ENCODE measurements at places on chromosomes 12 and 14. TPM values are rescaled to one million over a fixed set of nuclear protein-coding genes. Genes with fewer than 3 reads are reported as not detected.

Gene APOF
- total RNA-seq, result 0.38 TPM

Gene CDH24
- total RNA-seq, result 0.51 TPM

- DNase-seq, result no peak
Measured at GRCh38 chr14:68584786-68585185, 208.1 kb downstream of the ZFP36L1 start.

DNA sequence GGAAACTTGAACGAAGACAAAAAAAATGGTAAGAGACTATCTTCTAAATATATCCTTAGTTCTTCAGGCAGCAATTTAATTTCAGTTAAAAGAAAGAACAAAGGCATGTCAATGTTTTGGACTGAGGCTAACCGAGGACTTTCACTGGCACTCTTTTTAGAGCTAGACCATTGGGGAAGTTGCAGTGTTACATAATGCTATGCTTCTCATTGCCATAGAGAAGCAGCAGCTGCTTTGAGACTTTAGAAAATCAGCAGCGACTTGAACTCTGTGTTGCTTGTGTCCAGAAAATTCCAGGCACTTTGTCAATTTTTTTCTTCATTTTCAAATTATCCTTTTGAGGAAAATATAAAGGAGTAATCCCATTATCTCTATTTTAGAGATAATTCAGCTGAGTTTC is 964.2 kb downstream of the NRXN3 start:
- DNase-seq, result no peak

- no peak for DNase-seq
Measured at GRCh38 chr14:93811676-93812075, 23.4 kb upstream of the PRIMA1 start.

GRCh38 chr12:47507221-47507620 is 198.6 kb downstream of the RPAP3 start:
- no peak for DNase-seq

Gene CYP46A1
- total RNA-seq, result 10.8 TPM

DNA sequence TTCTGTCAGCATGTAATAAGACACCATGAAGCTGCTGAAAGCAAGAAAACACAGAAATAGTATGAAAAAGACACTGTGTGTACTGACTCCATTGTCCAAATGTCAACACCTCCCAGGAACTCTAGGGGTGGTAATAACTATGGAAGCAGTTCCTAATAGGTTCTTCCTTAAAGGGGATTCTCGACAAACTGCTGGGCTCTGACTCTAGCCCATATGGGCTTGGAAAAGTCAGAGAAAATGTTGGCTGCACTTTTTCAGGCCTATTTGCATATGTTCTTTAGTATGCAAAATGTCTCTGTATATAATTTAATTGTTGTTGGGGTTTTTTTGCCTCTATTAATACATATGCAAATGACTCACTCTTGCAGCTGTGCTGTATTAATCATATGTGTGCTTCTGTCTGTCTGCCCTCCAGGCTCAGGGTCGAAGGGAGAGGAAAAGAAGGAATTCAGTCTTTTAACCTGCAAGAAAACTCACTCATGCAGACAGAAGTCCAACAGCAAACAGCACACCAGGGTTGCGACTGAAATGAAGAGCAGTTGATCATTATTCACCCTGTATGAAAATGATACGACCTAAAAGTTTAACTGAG is 317.6 kb downstream of the SOX5 start:
- DNase-seq, result no peak

GRCh38 chr12:130334937-130335336 is 2.8 kb upstream of the PIWIL1 start:
- DNase-seq, result no peak

DNA sequence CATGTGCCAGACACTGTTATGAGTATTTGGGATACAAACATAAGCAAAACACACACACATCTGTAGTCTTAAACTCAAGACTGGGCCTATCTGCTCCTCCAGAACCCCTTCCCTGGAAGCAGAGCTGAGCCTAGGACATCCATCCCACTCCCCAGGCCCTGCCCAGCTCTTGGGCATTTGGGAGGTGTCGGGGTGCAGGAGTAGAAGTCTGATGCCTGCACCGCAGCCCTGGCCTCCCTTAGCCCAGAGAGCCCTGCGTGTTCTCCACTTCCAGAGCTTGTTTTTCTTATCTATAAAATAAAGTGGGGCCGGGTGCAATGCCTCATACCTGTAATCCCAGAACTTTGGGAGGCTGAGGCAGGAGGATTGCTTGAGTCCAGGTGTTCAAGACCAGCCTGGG is 11.7 kb downstream of the HSP90AA1 start:
- DNase-seq, result no peak

DNA sequence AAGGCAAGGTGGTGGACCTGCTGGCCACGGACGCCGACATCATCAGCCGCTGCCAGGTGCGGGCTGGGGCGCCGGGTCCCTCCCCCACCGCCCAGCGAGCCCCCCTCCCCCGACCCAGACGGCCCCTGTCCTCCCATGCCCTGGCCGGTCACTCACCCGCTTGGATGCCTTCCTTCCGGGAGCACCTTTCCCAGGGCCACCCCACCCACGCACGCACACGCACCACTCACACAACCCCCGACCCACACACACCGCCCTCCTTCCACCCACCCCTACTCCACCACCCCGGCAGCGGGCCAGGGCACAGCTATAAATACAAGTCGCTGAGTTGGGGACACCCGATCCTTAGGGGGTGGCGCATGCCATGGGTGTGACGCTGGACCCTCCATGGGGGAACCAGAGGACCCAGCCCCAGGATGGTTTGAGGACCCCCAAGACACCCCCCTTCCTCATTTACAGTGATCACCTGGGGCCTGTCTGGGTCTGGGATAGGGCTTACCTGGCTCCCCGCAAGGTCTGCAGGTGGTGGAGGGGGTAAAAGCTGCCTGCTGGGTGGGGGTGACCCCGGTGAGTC is 465 bp downstream of the ADSS1 start:
- no peak for DNase-seq

DNA sequence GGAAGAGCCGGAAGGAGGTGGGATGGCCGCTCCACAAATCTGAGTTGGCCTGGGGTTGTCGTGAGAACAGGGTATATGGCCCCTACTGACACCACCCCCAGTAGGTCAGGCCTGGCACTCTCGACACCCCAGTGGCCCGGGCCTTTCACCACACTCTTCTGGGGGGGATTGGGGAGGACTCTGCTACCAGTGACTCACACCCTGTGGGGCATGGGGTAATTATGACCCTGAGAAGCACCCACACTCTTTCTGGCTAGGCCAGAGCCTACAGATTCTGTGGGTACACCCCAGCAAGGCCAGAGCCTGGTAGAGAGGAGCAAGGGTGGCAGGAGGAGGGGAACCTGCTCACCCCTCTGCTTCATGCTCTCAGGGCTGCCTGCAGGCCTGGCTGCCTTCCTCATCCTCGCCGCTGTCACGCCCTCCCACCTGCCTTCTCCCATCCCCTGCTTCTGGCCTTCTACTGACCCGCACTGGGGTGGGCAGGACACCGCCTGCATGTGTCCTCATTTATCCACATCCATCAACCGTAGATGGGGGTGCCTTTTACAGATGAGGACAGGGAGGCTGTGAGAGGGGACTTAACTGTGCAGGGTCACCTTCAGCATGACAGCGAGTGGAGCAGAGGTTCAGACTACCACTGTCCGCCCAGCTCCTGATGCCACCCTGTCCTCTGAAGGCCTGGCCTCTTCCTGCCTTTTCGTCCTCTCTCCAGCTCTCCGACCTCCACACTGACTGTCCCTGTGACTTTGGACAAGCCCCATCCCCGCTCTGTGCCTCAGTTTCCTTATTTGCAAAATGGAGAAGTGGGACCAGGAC is 18.4 kb downstream of the ASB2 start:
- no peak for DNase-seq

- no peak for DNase-seq
Measured at GRCh38 chr14:51613416-51613815, 38.3 kb upstream of the FRMD6 start.

DNA sequence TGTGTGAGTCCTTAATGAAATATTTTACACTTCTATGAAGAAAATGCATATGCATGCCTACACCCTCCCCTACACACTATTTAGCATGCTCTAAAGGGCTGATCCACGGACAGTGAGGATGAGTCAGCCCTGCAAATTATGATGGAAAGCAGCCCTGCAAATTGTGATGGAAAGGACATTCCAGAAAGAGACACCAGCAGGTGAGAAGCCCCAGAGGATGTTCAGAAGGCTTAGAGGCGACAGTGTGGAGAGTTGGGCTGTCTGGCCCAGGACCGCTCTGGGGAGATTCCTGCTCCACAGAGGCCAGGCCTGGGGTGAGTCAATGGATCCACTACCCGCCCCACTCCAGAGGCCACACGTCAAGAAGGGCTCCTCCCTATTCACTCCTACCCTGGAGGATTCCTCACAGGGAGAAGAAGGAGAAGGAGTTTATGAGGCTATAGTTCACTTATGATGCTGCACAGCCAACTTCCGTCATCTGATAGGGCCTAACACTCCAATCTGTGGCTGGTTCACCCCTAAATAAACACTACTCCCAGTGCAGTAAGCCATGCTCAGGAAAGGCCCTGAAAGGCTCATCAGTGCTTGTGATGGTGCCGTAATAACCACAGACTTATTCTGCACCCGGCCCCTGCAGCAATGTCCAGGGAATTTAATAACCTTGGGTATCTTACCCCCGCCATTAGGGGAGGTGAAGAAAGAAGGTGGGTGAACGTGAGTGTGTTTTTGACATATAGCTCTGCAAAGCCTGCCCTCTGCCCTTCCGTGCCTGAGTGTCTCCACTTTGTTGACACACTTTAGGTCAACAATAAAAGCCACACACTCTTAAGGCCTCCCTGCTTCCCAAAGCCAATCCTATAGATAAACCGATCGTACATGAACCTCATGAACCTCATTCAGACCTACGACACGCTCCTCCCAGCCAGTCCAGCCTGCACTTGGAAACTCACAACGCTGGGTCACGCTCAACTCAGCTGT is 46.4 kb downstream of the CLMN start:
- no peak for DNase-seq

Gene ZNF26
- 18.2 TPM for total RNA-seq

- DNase-seq, result peak; percentile 73
Measured at GRCh38 chr14:103593577-103593976, 30.8 kb downstream of the COA8 start.

Gene SPIC
- total RNA-seq, result not detected

DNA sequence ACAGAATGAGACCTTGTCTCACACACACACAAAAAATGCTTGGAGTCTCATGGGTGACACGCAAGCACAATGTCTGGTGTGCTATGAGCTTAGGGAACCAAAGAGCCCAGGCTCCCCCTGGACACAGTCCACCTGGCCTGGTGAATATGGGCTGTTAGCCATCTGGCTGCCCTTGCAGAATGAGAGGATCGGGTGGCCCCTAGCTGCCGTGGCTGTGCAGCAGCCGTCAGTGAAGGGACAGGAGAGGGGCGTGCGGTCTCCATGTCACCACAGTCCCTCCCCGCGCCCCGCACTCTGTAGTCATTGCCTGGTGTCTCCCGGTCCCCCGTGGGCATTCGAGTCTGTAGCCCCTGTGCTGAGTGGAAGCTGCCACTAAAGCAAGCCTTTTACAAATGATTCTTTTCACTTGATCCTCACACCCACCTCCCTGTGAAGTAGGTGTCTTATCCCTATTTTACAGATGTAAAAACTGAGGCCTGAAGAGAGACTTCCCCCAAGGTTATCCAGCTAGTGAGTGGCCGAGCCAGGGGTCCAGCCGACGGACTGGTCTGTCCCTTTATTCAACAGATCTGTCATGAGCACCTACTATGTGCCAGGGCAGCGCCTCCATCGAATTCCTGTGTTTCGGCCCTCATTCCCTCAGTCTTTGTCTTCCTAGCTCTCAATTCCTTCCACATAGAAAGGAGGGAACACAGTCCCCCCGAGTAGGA is 18.8 kb downstream of the MVK start:
- no peak for DNase-seq

Gene SLC10A1
- total RNA-seq, result not detected

GRCh38 chr14:72709916-72710611 is 183.8 kb downstream of the DPF3 start:
- DNase-seq, result no peak

DNA sequence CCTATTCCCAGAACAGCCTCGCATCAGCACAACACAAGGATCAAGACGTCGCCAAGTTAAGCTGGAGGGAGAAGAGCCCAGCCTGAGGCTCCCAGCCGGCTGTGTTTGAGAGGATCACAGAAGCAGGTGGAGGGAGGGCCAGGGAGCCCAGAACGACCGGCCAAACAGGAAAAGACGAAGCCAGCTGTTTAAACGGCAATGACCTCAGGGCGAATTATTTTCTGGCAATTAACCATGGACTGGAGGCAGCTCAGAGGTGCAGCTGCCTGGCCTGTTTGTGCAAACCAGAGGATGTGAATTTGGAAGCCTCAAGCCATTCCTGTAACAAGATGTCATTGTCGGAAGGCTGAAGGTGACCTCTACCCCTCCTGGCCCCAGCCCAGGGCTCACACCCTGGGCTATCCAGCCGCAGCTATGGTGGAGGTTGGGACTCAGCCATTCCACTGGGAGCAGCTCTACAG is 175.8 kb upstream of the PRMT8 start:
- DNase-seq, result no peak

GRCh38 chr12:89523843-89524540 is 604 bp downstream of the GALNT4 start:
- no peak for DNase-seq

GRCh38 chr14:89315493-89316470 is 101.3 kb downstream of the FOXN3 start:
- DNase-seq, result no peak

- no peak for DNase-seq
Measured at GRCh38 chr12:92597997-92598396, 104.8 kb upstream of the PLEKHG7 start.

DNA sequence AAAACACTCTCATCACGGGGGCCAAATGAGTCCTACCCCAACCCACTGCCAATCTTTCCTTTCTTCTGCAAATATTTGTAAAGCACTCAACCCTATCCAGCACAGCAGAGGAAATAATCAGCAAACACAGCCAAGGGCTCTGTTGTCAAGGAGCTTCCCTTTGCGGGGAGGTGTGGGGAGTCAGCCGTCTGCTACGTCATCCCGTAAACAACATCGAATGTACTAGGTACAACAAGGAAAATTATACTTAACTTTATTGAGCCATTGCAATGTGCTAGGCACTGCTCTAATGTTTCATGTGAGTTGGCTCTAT is 22.8 kb downstream of the TMEM63C start:
- DNase-seq, result no peak

DNA sequence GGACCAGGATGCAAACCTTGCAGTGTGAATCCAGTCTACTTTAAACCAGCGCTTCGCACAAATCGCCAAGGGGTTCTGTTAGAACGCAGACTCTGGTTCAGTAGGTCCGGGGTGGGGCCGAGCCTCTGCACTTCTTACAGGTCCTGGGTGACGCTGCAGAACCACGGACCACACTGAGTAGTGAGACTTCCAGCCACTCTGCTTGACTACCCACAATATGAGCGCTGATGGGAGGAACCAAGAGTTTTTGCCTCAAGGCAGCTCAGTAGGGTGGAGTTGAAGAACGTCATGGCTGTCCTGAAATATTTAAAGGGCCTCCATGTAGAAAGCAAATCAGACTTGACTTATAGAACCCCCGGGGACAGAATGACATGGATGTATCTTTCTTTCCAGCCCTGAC is 138.0 kb upstream of the CRY1 start:
- no peak for DNase-seq

GRCh38 chr14:100523131-100523842 is 63.9 kb downstream of the BEGAIN start:
- DNase-seq, result no peak

Measured in OCI-LY7 (cell line).